ENCODE measurements at places on chromosomes 6 and 20.

GRCh38 chr6:92888316-92888715, 531.0 kb downstream of the EPHA7 start:
- no peak for DNase-seq

- DNase-seq, result peak; percentile 71
These were observed at the start of gene TREM1 for GRCh38 chr6:41286544-41287346. TREM1 (minus strand) TSS chr6:41286682; CDS start chr6:41286655, 27 bp downstream.

DNA sequence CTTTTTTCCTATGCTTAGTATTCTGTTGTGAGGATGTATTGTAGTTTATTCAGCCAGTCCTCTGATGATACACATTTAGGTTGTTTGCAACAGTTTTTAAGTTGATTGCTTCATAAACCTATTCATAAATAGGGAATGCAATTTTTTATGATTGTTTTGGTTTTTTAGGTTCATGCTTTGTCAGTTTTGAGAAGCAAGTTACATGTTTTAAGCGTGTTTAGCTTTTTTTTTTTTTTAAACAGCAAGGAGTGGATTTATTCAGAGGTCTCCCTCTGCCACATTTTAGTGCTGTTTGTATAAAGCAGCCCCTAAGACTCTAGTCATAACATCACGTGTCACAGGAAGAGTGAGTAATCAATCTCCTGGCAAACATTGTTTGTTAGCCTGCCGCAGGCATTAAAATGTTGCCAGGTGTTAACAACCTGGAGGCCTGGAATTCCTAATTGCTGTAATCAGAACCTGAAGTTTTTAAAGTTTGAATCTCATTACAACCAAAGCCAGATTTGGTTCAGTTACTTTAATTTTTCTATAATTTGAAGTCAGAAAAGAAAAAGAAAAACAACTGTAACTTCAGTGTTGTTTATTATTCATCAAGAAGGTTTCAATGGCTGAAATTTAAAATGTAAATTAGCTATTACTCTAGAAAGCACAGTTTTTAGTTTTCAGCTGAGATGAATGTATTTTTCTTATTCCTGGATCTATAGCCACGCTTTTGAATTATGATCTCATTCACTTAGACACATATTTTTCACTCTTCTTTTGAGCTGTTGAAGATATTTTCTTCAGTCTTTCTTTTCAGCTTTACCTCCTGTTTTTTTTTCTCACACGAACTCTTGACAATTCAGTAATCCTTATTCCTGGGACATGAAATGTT, 59.2 kb downstream of the KCNS1 start:
- DNase-seq, result peak; percentile 57

GRCh38 chr6:149867876-149868640, 3.9 kb upstream of the LRP11 start:
- no peak for DNase-seq

All from LHCN-M2 (cell line).